DMS 273 treated with DMSO at 0.1 percent for 48 hours (cell line): ENCODE measurements at places on chromosomes 12 and 14.

GRCh38 chr12:115946092-115946491 lies 331.4 kb downstream of the MED13L start:
- DNase-seq: no peak

- DNase-seq: no peak
Observed at GRCh38 chr12:128823216-128823915, 392 bp downstream of the SLC15A4 start.

DNA sequence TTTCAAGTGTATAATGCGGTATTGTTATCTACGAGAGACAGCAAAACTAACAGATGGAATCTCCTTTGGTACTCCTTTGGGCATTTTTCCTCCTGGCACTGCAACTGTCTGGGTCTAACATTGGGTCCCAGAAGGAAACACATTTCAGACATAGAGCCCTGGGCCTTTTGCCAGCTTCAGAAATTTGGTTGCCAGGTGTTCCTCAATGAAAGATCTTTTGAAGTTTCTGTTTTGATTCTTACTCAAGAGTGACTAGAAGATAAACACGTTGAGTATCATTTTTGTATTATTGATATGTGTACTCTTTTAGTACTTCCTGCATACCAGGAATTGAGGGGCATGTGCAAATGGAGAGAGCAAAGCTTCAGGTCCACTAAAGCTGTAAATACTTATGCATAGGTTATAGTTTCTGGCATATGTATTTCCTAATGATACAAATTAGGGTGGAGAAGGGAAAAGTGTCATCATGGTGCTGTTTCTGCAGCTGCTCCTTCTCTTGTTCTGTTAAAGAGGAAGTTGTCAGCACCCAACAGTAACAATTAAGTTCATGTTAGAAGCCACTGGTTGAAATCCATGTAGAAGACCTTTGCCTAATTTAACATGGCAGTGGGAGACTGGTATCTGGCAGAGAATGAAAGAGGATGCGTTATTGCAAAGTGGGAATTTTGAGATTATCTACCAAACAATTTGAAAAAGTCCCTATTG lies 53.5 kb downstream of the SLC38A6 start:
- peak; percentile 53 for DNase-seq

DNA sequence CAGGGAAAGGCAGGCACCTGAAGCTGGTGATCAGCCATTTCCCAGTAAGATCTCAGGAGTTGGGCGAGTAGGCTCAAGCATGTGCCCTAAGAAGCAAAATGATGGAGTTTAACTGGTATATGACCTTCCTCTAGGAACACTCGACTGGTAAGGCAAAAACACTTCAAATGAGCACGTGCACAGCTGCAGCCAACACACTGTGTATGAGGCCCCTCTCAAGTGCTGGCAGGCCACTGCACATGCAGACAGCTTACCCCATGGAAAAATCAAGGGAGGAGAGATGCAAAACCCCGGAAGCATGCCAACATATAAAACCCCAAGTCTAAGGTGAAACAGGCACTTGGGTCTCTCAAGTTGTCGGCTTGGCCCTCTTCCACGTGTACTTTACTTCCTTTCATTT lies 39.2 kb downstream of the TTLL5 start:
- no peak for DNase-seq

- DNase-seq: no peak
Observed at GRCh38 chr12:18400186-18400585, 138.9 kb downstream of the PIK3C2G start.

DNA sequence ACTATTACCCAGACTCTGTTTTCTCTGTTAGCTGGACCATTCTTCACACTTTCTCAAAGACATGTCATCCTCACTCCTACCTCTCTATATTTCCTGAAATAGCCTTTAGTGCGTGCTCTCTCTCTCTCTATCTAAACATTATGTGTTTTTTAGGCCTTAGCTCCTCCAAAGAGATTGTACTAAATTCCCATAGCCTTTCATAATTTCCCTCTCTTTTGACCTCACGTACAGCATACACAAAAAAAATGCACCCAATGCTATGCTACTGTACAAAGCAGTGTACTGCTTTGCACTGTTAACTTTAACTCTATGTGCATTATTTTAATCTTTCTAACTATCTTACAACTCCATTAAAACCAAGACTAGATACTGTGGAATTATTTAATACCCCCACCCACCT lies 288.4 kb downstream of the DAD1 start:
- no peak for DNase-seq

DNA sequence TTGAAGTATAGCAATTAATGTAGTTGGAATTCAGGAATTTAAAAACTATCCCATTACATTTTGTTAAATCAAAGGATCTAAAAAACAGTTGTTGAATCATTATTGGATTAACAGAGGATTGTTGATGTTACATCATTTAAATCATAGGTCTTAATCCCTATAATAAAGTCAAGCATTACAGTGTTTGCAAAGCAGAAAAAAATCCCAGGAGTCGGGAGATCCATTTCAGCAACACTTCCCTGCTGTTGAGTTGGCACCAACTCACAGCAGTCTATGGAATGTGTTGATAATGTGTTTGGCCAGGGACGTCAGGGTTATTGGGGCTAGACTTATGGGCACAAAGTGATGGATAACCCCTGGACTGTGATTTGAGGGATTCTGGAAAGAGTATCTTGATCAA lies 99.1 kb upstream of the TMTC1 start:
- DNase-seq: peak; percentile 59

DNA sequence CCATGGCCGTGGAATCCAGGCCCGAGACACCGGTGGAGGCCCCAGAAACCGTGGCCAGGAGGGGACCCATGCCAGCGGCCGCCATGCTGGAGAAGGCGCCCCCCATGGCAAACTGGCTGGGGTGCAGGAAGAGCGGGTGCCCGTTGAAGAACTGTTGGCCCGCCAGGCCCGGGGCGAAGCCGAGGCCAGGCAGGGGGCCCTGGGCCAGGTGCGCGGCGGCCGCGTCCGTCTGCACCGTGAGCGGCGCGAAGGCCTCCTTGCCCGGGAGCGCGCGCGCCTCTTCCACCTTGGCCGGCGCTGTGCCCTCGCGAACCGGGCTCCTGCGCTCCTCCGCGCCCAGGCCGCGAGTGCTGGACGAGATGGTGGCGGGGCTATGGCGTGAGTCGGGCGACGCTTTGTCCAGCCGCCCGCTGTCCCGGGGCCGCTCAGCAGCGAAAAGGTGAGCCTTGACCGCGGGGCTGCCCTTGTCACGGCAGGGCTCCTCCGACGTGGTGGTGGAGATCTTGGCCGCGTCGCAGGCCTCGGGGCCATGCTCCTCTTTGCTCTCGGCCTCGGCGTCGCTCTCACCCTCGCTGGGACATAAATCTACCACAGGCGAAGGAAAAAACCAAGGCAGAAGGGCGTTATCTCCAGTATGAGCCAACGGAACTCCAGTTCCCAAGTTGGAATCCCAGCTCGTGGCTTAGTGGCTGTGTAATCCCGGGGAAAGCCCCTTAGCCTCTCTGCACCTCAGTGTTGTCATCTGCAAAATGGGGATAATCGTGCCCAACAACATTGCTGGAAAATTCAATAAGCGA lies 9.5 kb downstream of the TBX3 start:
- DNase-seq: no peak

GRCh38 chr14:64501411-64502171 lies 2.0 kb downstream of the ZBTB25 start:
- DNase-seq: no peak

DNA sequence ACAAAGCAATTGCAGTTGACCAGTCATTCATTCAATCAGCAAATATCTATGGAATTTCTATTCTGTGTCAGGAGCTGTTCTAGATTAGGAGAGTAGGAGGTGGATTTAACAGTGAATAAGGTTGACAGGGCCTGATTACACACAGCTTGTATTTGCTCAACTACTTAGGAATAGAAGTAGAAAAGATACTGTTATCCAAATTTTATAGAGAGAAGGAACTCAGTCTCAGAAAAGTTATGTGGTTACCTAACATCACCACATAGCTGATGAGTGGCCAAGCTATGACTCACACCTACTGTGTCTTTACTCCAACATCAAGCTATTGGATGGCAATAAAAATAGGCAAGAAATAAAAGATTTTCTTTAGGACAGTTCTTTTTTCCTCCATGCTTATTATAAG lies 374.8 kb downstream of the RMST start:
- no peak for DNase-seq
